RWPE2 (cell line): ENCODE measurements at places on chromosomes 5 and 9.
A peak's percentile ranks its signal among the peaks of the same experiment; 100 is the strongest.

GRCh38 chr9:109251080-109251775 lies 69.6 kb downstream of the EPB41L4B start:
- no peak for DNase-seq

DNA sequence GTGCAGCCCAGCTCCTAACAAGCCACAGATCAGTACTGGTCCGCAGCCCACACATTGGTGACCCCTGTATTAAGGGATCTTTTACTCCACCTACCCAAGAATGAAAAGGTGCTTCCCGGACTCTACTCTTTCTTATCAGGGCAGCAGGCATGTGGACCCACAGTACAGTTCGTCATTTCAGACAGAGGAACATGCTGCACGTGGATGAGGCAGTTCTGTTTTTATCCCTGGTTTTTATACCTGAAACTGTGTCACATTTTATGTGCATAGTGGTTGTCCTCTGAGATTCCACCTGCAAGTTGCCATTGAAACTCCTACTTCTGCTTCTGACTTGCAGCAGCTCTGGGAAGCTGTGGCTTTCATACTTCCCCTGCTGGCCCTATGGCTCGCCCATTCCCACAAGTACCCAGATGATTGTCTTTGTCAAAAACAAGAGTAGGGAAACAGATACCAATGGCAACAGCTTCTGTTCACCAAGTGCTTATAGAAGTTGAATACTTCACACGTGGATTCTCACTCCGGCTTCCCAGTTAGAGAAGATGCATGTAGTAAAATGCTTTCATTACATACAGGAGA lies 208.0 kb downstream of the TRIO start:
- DNase-seq = no peak

DNA sequence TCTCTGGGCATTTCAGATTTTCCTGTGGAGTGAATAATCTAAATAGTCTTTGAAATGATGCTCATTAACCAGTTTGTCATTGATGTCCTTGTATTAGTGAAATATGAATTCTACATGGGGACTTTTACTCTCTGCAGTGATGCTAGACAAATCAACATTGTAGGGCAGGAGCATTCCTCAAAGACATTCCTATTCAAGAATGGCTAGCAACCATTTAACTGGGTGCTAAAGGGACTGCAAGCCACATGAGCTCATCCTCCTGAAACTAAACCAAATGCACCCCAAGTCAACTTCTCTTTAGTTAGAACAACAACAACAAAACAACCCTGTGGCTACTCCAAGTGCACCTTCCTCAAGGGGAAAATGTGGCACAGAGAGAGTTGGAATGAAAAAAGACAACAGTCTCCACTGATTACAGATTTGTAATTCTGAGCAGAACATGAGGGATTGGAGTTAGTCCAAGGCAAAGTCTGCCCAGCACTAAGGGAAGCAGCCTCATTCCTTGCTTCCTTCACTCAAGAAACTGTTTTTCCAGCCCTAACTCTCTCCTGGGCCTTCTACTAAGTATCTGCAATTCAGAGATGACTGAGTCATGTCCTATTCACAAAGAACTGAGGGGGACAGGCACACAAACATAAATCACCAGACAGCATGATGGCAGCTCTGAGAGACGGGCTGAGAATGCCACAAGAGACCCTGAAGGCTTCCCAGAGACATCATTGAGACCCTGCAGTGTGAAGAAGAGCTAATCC lies 82.0 kb upstream of the WWC1 start:
- no peak for DNase-seq

GRCh38 chr5:1103505-1104326 lies 8.1 kb downstream of the SLC12A7 start:
- no peak for DNase-seq

- peak; percentile 83 for DNase-seq
These were observed 21.3 kb upstream of the ZNF782 start for GRCh38 chr9:96875461-96876142.

DNA sequence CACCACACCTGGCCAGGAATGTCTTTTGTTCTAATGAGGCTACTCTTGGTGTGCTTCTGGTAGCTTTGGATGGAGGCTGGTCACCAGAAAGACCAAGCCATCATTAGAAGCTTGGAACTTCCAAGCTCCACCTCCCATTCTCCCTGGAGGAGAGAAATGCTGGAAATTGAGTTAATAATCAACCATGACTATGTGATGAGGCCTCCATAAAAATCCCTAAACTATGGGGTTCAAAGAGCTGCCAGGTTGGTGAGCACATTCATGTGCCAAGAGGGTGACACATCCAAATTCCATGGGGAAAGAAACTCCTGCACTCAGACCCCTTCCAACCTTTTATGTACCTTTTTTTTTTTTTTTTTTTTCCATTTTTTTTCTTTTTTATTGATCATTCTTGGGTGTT lies 105.5 kb upstream of the SPATA31C2 start:
- no peak for DNase-seq

DNA sequence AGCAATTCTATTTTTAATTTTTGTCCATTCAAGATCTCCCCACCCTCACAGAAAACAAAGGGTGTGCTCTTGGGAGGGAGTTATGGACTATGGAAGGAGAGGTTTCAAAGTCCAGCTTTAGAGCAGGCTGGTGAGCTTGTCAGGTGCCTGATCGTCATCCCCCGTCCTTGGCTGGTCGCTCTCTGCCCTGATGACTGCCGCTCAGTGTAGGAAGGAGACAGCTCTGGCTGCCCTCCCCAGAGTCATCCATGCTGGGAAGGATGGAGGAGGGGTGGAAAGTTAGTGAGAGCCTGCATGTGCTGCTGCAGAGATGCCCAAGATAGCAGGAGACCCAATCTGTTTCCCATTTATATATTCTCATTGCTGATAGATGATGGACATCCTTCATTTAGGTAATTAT lies 96.6 kb downstream of the NLN start:
- no peak for DNase-seq

- DNase-seq = no peak
These were observed 37.1 kb downstream of the CAST start for GRCh38 chr5:96699186-96699820.

- DNase-seq = no peak
These were observed 214.1 kb upstream of the ANKRD55 start for GRCh38 chr5:56447232-56447631.
